Heart left ventricle (tissue), 16 donors: ENCODE measurements at places on chromosomes 4 and X. TPM values are rescaled to one million over a fixed set of nuclear protein-coding genes. Genes with fewer than 3 reads are reported as not detected.

The PTCHD1 gene
- total RNA-seq = 0.12 TPM

The HNRNPH2 gene
- 47.4 TPM for total RNA-seq

The SLC4A4 gene
- 14.2 TPM for total RNA-seq

The MUC7 gene
- not detected for total RNA-seq

The FHIP1A gene
- total RNA-seq = 24.7 TPM

The CDKN2AIP gene
- 10.3 TPM for total RNA-seq

The VCX3A gene
- not detected for total RNA-seq

The LAMP2 gene
- 58.9 TPM for total RNA-seq

- DNase-seq = peak; percentile 89
These were observed 179.6 kb upstream of the NOCT start for GRCh38 chr4:138835832-138836533.

DNA sequence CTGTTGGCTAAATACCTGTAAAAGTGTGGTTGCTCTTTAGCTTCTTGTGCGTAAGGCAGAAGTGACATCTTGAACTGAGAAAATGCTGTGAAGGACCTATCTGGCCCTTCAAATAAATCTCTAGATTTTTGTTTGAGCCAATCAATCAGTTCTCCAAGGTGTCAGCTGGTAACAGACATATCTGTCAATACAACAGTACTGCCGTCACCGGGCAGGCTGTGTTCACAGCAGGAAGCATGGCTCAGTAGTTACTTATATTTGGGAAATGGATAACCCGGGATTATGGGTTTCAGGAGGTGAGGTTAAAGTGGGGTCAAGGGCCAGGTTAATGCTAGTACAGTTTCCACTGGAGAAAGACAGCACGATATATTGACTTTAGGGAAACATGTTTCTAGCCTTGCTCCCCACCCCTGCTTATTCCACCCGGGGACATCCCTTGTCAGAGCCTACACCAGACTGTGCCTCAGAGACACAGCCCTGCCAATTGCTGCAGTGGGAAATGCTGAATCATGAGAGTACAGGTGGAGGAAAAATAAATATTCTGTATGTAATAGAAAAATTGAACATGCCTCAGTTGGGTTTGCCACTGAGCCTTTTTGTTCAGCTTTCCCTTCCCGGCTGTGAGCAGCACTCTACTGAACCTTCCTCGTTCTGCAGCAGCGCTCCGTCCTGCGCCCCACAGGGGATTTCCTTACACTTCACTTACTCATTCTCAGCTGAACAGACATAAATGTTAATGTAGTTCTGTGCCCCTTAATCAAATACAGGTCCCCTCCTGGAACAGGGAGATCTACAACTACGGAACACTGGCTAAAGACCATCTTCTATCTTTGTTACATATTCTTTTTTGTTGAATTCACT is 121.1 kb downstream of the MGST2 start:
- no peak for DNase-seq

DNA sequence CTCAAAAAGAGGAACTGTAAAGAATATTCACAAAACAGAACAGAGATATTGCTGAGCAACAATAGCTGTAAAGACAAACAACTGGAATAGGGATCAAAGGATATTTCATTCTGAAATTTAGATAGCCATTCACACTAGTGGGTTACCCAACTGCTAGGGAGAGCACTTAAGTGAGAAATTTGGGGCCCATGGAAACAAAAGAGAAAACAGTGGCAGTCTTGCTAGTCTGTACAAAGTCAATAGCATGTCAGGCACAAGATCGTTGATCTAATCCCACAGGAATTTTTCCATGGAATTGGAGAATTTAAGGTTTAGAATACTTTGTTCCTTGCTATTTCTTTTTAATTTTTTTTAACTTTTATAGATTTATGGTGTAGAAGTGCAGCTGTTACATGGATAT is 467.0 kb downstream of the PCDH18 start:
- DNase-seq = no peak

GRCh38 chr4:121923306-121923705 is 28.6 kb downstream of the TRPC3 start:
- no peak for DNase-seq

DNA sequence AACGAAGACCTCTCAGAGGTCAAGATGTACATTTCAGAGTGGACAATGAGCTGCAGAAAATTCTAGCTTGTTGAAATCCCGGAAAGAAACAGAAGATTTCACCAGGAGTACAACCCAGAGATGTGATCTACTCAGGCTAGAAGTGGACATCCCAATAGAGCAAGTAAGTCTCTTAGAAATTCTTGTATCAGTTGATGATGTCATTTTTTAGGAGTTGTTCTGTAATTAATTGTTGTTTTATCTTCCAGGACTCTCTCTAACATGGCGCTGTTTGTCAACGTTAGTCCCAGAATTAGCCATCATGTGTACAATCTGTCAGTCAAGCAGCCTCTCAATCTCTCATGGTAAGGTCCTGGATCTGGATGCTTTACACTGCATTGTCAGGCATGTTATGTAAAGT is 174.4 kb downstream of the GRIA3 start:
- no peak for DNase-seq

GRCh38 chr4:109276482-109277095 is 25.9 kb downstream of the COL25A1 start:
- no peak for DNase-seq

GRCh38 chrX:134246282-134246681 is 9.3 kb downstream of the CCDC160 start:
- DNase-seq = no peak

GRCh38 chrX:29726811-29727210 is 488.6 kb upstream of the MAGEB2 start:
- DNase-seq = no peak

DNA sequence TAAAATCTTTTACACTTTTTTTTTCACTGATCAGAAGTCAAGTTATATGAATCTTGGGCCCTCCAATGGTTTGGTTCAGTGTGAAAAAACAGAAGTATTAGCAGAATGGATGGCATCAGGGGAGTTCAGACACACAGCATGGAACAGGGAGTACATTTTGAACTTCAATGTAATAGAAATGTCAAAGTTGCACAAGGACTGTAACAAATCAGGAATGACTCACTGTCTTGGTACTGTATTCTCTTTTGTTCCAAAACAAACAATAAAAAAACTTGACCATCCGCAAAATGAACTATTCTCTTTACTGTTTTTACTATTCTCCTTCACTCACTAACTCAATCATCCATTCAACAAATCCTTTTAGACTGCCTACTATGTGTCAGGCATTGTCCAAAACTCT is 401.0 kb downstream of the FSTL5 start:
- no peak for DNase-seq

DNA sequence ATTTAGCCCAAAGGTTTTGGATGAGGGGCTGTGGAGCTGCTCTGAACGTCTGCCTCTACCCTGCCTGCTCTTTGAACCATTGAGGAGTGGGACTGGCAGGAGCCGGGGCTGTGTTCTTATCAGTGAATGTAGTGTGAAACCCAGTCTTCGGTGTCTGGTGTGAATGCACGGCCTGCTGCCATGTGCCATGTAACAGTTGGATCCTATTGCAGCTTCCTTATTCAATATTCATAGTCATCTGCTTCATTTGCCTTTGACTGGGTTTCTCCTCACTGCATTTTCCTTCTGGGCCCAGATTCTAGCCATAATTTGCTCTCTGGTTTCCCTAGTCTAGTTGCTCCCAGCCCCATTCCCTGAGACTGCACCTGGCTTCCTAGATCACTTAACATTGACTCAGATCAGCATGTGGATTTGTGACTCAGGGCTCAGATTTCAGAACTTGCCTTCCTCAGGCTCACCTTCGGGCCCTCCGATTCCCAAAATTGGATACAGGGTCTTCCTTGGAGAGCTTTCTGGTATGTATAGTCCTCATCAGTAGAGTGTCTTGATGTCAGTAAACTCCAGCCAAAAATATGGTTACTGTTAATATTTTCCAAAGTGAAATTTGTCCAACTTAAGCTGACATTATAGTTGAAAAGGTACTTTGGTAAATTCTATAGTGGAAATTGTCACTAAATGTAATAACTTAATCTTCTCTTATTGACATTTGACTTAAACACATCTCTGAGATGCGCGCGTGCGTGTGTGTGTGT is 94.0 kb upstream of the DDIT4L start:
- no peak for DNase-seq

GRCh38 chr4:31984872-31985271 is 1264.7 kb downstream of the PCDH7 start:
- DNase-seq = no peak

- DNase-seq = no peak
These were observed 207.4 kb downstream of the TMA16 start for GRCh38 chr4:163701916-163702315.

DNA sequence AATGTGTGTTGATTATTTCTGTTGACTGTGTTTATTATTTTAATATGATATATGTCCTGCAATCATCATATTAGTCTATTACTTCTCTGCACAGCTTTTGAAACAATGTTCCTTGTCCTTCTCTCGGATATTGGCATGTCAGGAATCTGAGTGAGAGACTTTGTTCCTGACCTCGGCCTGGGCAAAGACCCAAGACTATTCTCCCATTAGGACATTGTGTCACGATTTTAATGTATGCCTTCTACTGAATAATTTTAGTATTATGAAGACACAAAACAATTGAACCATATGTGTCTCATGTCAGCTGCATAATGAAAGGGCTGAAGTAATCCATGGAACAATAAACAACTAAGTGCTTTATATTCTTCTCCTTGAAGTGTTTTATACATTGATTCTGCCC is 580.8 kb upstream of the TENM3 start:
- no peak for DNase-seq

- no peak for DNase-seq
These were observed 260.6 kb upstream of the BOD1L1 start for GRCh38 chr4:13888112-13888511.

- DNase-seq = peak; percentile 5
These were observed 68.4 kb downstream of the MID2 start for GRCh38 chrX:107894038-107894437.

DNA sequence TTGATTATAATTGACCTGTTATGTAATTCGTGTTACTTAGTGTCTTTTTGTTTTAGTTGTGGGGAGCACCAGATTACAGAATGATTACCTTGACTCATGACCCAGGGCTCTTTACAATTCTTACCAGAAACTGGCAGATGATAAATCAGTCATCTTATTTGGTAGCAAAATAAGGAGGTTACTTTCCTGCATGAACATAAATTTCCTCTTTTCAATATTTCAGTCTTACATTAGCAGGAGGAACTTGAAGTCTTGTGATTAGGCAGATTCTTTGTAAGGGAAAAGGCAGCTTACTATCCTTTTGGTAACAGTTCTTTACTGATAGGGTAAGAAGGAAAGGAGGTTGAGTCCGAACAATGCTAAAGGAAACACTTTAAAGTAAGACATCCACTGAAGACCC is 26.0 kb upstream of the SLC25A5 start:
- no peak for DNase-seq
